ENCODE measurements at places on chromosomes 4 and X.

GRCh38 chr4:4673070-4673469 lies 131.2 kb upstream of the STX18 start:
- DNase-seq = no peak

- peak; percentile 66 for DNase-seq
Observed at GRCh38 chr4:124712372-124713184, at the start of gene ANKRD50. Gene ANKRD50 (minus strand): TSS chr4:124712732. CDS start chr4:124710511, 2,221 bp downstream.

GRCh38 chr4:171203425-171203824 lies 609.8 kb upstream of the GALNTL6 start:
- DNase-seq = no peak

- no peak for DNase-seq
Observed at GRCh38 chrX:134679644-134680043, 21.4 kb upstream of the PLAC1 start.

- DNase-seq = no peak
Observed at GRCh38 chrX:155968326-155968661, 29.2 kb upstream of the IL9R start.

- peak; percentile 57 for DNase-seq
Observed at GRCh38 chr4:122458625-122459024, 2.1 kb upstream of the IL2 start.

DNA sequence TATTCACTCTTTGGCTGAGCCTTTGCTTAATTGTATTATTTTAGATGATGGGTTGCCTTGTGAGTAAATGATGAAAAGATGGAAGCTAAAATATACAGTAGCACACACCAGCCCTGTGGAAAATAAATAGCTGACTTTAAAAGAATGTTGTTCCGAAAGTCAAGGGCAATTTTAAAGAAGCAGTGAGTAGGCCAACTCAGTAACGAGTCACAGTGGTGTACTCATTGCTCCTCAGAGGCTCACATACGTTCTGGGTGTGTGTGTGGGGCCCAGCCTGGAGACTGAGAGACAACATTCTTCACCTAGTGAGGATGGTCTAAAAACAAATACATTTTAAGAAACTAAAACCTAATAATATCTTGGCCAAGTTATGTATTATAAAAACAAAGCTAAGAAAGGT lies 640.3 kb downstream of the TRIML1 start:
- DNase-seq = no peak

GRCh38 chr4:117699595-117699994 lies 334.7 kb upstream of the NDST3 start:
- no peak for DNase-seq

GRCh38 chr4:88101165-88101564 lies 57.3 kb downstream of the ABCG2 start:
- DNase-seq = no peak

GRCh38 chr4:123787512-123788080 lies 391.0 kb downstream of the SPRY1 start:
- DNase-seq = no peak

- no peak for DNase-seq
Observed at GRCh38 chrX:5915783-5916182, 312.9 kb downstream of the NLGN4X start.

DNA sequence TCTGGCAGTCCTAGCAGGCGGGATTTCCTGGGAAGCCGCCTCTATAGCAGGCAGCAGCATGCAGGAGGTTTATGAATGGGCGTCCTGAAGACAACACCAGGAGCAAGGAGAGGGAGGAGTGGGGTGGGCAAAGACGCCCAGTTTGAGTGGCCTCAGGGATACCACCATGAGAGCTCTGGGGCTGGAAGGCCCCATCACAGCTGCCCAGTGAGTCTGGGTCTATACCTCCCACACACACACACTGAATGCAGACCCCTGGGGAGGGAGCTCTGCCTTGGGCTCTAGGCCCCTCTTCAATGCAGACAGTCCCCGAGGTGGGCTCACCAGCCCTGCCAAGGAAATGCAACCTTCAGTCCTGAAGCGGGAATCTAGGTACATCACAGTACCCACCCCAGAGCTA lies 98.6 kb downstream of the AFAP1 start:
- no peak for DNase-seq

- DNase-seq = no peak
Observed at GRCh38 chr4:112270640-112271421, 14.9 kb downstream of the TIFA start.

DNA sequence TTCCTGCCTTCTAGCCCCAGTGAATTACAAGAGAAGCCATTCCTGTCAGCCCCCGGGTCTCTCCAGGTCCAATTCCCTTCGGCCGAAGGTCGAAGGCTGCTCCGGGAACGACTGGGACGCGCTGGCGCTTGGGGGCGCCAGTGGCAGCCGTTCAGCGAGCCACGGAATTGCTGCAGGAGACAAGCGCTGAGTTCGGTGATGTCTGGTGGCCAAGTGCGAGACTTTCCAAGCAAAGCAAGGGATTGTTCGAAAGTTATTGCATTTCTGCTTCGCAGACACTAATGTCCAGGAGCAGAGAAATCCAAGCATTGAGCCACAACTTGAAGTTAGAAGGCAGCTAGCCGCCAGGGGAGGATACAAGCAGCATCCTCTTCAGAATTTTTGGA lies 1.1 kb upstream of the DKK2 start:
- DNase-seq = no peak

- DNase-seq = no peak
Observed at GRCh38 chr4:81084634-81085033, 54.1 kb downstream of the BMP3 start.

DNA sequence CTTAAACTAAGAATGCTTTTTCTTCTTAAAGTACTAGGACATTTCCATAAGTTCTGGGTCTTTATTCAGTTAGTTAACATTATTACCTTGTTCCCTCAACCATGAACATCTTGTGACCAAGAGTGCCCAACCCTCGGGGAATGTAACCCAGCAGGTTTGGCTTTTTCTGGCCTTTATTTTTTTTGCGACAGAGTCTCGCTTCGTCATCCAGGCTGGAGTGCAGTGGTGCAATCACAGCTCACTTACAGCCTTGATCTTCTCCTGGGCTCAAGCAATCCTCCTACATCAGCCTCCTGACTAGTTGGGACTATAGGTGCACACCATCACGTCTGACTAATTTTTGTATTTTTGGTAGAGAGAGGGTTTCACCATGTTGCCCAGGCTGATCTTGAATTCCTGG lies 65.1 kb downstream of the USP11 start:
- DNase-seq = no peak

- no peak for DNase-seq
Observed at GRCh38 chr4:96145601-96146000, 305.7 kb downstream of the PDHA2 start.

GRCh38 chrX:106891762-106892460 lies 11.2 kb downstream of the RIPPLY1 start:
- DNase-seq = no peak

- no peak for DNase-seq
Observed at GRCh38 chr4:125244848-125245450, 69.8 kb upstream of the FAT4 start.

DNA sequence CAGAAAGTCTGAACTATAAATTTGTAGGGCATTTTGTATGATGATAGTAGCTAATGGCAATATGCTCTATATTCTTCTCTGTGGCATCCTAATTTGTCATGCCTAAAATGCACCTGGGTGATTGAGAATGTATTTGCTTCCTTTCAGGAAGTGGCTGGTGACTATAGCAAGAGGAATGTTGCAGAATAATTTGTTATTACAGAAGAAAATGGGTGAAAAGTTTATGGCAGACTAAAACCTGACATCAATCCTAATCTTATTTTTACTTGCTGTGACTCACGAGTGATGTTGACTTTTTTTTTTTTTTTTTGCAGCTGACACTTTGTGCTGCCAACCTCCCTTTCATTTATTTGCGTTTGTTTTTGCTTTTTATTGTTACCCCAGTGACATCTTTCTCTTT lies 141.1 kb downstream of the MSL3 start:
- DNase-seq = no peak

GRCh38 chrX:101595739-101596419 lies 21.9 kb downstream of the ARMCX6 start:
- peak; percentile 64 for DNase-seq

DNA sequence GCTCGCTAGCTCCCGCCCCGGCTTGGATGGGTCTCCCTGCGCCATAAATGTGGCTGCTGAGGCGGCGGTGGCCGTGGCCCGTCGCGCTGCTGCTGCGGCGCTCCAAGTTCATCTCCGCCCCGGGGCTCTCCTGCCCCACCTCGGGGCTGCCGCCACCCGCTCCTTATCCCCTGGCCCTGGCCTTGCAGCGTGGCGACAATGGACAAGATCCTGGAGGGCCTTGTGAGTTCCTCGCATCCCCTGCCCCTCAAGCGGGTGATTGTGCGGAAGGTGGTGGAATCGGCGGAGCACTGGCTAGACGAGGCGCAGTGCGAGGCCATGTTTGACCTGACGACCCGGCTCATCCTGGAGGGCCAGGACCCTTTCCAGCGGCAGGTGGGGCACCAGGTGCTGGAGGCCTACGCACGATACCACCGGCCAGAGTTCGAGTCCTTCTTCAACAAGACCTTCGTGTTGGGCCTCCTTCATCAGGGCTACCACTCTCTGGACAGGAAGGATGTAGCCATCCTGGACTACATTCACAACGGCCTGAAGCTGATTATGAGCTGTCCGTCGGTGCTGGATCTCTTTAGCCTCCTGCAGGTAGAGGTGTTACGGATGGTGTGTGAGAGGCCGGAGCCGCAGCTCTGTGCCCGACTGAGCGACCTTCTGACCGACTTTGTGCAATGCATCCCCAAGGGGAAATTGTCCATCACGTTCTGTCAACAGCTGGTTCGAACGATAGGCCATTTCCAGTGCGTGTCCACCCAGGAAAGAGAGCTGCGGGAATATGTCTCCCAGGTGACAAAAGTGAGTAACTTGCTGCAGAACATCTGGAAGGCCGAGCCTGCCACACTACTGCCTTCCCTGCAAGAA lies 763 bp downstream of the USP38 start:
- peak; percentile 25 for DNase-seq

GRCh38 chrX:39309721-39310152 lies 508.5 kb downstream of the MID1IP1 start:
- peak; percentile 67 for DNase-seq

DNA sequence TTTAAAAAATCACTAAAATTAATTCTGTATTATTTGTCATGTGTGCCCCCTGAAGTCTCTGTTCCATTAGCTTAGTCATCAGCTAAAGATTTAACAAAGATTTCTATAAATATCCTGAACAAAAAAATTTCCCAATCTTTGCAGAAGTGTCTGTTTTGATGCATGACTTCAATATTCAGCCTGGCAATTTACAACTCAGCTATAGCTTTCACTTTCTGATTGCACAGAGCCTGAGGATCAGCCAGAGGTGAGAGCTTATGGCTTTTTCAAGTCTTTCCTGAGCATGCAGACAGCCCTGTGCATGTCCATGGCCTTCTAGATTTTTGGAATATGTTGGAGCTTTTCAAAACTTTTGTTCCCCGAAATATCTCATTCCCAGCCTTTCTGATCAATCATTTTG lies 420.1 kb downstream of the ZNF674 start:
- no peak for DNase-seq

DNA sequence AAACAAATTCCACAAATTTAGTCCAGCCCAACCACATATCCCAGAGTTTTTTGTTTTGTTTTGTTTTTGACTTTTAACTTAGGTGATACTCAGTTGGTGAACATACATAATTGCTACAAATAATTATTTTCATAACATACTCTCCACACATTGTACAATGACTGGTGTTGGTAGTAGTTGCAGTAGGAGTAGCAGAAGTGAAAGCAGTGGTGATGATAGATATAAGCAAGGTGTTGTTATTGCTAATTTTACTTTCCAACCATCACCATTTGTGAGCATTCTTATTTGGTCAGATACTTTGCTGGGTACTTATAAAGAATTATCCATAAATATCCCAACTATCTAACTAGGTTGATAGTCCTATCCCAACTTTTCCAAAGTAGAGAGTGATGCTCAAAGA lies 47.3 kb downstream of the ARHGAP24 start:
- DNase-seq = no peak

- no peak for DNase-seq
Observed at GRCh38 chr4:22072240-22072639, 123.7 kb upstream of the KCNIP4 start.

DNA sequence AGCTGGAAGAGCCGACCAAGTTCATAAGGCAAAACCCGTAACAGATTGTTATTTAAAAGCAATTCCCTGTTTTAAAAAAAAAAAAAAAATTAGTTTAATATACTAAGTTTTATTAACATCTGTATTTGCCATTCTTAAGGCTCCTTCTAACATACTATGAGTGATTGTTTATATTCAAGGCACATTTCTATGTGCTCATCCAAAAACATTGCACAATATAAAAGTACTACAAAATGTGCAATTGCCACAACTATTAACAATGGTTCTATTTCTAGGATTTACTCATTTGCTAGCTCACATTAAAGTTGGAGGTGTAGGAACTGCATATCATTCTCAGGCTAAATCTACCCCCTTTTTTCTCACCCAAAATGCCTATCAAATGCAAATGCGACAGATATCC lies 46.1 kb downstream of the CNOT6L start:
- no peak for DNase-seq

GRCh38 chr4:149266301-149266700 lies 549.3 kb downstream of the IQCM start:
- DNase-seq = no peak

- DNase-seq = no peak
Observed at GRCh38 chr4:175048906-175049305, 130.7 kb downstream of the ADAM29 start.

GRCh38 chr4:1792832-1793495 lies at the start of gene FGFR3:
Gene FGFR3 (plus strand): TSS chr4:1793293. CDS start chr4:1793935, 642 bp downstream.
- DNase-seq = peak; percentile 47
